ENCODE measurements at places on chromosomes 16 and 17.

DNA sequence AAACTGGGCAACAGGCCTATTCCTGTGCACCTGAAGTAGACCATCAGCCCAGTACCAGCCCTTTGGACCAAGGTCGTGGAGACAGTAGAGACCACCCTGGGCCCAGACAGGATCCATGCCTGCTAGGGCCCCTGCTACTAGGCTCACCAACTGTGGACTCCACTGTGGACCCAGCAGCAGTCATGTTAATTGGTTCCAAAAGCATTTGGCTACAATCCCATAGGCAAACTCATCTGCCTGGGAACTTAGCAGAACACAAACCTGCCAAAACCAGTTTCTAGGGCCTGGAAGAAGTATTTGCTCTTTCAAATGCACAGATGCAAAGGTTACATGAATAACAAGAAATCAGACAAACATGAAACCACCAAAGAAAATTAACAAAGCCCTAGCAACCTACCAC, 53.1 kb downstream of the ACSM2A start:
- DNase-seq, result no peak

DNA sequence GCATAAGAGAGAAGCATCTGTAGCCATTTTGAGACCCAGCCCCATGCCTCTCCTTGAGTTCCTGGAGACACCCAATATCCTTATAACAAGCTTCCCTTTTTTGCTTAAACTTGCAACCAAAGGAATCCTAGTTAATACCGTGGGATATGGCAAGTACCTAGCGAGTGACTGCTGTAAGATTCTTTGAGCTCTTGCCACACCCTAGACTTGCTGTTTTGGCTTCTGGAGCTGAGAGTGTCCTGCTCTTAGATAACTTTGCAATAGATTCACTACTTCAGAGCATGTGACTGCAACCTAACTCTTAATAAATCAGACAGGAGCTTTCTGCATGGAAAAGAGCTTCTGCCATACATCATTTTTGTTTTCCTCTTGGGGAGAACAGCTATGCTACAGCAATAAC, 58.3 kb downstream of the AKAP1 start:
- no peak for DNase-seq

- no peak for DNase-seq
These were observed 8.5 kb upstream of the ICAM2 start for GRCh38 chr17:64028874-64029464.

DNA sequence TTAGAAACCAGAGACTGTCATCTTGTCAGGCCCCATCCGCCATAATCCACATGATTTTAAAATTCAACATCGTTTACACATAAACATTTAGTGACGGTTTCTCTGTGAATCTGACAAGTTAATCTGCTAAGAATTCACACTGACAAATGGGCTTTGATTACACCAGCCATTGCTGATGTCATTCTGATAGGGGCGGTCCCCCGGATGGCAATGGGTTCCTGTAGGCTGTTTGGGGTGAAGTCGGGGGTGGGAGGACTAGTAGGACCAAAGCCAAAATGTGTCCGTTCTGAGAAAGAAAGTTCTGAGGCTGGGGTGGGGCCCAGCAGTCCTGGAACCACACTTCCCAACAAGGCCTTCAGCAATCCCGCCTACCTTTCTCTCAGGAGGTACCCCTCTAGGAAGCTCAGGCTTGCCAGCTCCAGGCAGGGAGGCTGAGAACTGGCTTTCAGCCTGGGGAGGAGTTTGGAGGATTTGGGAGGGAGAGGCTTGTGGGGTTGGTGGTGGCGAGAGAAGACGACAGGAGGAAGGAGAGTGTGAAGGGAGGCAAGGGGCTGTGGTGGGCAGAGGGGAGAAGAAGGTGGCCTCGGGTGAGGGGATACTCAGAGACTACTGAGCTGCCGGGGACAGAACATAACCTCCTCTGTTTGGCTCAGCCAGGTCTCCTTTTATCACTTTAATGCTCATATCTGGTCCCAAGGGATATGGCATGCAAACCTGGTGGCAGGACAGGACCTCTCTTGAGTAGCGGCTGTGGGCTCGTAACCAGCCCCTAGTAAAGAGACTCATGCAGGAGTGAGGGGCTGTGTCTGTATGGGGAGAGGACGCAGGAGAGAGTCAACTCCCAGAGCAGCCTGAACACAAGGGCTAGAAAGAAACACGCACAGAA, 8.6 kb downstream of the HIC1 start:
- no peak for DNase-seq

DNA sequence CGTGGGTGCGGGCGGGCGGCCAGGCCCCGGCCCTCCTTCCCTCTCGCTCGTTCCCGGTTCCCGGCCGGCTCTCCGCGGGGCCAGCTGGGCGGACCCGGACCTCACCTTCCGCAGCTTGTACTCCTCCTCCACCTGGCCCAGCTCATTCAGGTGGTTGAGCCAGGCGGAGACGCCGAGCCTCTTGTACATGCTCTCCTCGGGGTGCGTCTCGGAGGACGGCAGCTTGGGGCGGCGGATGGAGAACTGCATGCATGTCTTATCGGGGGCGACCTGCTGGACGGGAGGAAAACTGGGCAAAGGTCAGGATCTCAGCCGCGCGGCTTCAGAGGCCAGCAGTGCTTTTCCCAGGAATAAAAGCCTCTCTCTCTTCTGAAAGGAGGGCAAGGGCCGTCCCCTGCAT, 85.4 kb downstream of the TBC1D16 start:
- no peak for DNase-seq

DNA sequence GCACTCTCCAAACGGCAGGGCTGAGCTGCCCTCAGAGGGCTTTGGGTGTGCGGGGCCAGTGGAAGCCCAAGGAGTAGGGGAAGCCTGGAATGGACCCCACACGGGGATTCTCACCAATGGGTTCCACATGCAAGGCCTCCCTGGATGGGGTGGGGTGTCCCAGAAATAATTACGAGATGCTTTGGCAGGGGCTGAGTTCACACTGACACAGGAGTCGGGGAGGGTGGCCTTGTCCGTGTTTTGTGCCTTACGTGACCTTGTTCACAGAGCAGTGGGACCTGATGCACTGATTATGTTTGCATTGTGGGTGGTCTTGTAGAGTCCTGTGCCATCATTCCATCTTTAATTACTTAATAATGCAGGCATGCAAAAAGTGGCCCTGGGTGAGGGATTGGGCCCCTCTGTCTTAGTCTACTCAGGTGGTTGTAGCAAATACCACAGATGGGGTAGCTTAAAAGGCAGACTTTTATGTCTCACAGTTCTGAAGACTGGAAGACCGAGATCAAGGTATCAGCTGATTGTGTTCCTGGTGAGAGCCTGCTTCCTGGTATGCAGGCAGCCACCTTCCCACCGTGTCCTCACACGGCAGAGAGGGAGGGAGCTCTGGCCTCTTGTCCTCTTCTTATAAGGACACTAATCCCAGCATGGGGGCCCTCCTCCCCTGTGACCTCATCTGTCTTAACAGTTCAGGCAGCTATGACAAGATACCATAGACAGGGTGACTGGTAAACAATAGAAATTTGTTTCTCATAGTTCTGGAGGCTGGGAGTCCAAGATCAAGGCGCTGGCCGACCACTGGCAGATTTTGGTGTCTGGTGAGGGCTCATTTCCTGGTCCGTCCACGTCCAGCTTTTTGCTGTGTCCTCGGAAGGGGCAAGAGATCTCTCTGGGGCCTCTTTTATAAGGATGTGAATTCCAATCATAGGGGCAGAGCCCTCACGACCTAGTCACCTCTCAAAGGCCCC, 239.4 kb downstream of the IRF8 start:
- DNase-seq, result no peak

All from vagina (tissue), 2 donors.